NCI-H1436 (cell line): ENCODE measurements at places on chromosomes 12 and 14.

DNA sequence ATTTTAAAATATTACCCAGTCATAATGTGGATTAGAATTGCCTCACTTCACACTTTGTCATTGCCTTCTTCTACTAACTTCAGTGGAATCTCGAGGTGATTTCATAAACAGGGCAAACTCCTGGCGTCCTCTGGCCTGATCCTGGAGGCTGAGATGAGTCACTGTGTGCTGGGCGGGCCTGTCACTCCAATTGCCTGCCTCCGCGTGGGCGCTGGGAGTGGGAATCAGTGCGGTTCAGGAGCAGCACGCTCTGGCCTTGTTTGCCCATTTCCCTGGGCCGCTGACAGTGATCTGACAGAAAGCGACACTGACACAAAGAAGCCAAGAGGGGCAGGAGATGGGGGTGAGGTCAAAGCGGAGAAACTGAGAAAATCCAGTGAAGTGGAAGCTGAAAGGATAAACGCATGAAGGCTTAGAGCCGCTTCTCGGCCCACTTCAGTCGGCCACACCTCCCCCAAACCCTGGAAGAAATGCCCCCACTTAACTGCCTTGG lies 29.7 kb downstream of the LGR5 start:
- no peak for DNase-seq

DNA sequence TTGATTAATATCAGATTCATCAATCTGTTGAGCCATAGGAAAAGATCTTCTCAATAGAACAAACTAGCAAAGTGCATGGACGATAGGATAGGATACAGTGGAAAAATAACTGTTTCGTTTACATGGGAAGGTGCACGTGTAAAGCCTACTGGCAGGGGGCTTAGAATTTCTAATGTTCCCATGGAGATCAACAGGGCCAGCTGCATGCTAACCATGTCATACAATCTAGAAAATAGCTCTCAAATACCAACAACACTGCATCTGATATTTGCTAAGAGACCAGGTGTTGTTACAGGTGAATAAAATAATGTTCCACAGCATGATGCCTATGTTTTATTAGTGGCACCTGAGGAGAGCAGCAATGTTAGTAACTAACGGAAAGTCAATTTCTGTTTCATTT lies 72.5 kb downstream of the ACSS3 start:
- peak; percentile 13 for DNase-seq

- no peak for DNase-seq
Measured at GRCh38 chr12:125455556-125455955, 390.3 kb downstream of the AACS start.

DNA sequence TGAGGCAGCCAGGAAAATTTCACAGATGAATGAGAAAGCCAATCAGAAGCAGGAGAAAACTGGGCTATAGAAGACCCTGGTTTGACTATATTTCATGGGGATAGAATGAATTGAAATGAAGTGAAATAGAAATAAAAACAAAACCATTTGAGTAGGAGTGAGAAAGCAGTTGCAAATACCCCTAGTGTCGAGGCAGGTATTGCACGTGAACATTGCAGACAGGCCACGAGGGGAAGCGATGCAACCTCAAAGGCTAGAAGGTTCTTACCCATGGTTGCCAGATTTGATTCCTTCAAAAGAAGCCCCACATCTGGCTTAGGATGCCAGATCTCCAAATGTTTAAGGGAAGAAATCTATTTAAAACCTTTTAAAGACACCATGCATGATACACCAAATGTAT lies 648.9 kb downstream of the VRK1 start:
- no peak for DNase-seq

DNA sequence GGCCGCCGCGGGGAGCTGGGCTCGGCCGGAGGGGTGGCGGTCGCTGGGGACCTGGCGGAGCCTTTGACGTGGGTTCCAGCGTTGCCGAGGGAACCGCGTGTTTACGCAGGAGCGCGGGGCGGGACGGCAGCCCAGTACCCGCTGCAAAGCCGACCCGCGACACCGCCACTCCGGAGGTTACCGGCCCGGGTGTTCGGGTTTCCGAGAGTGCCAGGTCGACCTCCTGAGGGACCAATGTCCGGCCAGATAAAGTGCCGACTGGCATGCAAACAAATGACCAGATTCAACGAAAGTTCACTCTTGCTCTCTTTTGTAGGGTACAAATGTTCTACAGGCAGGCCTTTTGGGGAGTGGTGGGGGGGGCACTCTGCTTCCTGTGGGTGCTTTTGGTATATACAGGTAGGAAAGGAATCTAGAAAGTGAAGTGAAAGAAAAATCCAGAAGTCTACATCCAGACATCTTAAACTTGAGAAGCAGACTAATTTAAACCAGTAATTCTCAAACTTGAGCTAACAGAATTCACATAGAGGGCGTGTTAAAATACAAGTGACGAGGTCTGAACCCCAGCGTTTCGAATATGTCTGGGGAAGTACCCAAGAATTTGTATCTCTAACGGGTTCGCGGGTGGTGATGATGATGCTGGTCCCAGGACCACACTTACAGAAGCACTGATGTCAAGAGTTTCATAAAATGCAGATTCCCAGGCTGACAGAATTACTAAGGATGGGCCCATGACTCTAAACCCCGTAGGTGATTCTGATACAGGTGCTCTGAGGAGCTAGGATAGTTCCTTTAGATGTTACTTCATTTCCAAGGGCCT lies at the start of gene GPR135:
Gene GPR135, minus strand, starts transcription at position 65 of the 820 bp plus-strand sequence. CDS start 154 bp downstream, outside the sequence.
- no peak for DNase-seq

DNA sequence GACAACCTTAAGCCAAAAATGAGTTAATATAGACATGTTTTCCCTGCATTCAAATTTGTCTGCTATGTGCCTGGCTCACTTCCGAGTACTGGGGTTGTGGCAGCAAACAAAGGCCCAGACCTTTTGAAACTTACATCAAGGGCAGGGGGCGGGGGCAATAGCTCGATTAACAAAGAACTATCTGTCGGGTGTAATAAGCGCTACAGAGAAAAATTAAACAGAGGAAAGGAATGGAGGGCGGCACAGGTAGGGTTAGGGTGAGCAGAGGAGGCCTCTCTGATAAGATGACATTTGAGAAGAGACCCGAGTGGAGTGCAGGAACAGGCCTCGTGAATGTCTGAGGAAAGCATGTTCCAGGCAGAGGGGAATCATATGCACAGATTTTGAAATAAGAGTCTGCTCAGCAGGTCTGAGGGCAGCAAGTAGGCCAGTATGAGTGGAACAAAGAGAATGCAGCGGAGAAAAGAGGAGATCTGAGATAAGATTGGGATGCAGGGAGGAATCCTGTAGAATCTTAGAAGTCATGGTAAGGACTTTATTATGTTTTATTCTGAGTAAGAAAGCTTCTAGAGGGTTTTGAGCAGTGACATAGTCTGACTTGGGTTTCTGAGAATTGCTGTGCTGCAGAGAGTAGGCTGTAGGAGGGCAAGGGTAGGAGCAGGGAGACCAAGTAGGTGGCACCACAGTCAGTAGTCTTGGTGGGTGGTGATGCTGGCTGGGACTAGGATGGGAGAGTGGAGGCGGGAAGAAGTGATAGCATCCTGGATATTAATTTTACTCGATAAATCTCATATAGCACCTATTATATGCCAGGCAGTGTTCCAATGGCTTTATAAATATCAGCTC lies 52.6 kb downstream of the BICDL1 start:
- peak; percentile 29 for DNase-seq
